ENCODE measurements at places on chromosomes 12 and 14.

GRCh38 chr14:99590746-99591555, 13.1 kb downstream of the CCDC85C start:
- no peak overlapping the region for H3K27ac ChIP-seq
- H3K27me3 ChIP-seq: no peaks in the 10 kb centered on the region
- DNase-seq: no peak
- H3K4me1 ChIP-seq: peaks cover 11% of the 10 kb centered on the region
- no peak overlapping the region for H3K4me3 ChIP-seq

- no peaks in the 10 kb centered on the region for H3K36me3 ChIP-seq
- H3K4me3 ChIP-seq: no peak overlapping the region
- no peak overlapping the region for H3K27ac ChIP-seq
- no peaks in the 10 kb centered on the region for H3K4me1 ChIP-seq
- DNase-seq: no peak
Measured at GRCh38 chr12:19885093-19885812, 446.0 kb downstream of the AEBP2 start.

DNA sequence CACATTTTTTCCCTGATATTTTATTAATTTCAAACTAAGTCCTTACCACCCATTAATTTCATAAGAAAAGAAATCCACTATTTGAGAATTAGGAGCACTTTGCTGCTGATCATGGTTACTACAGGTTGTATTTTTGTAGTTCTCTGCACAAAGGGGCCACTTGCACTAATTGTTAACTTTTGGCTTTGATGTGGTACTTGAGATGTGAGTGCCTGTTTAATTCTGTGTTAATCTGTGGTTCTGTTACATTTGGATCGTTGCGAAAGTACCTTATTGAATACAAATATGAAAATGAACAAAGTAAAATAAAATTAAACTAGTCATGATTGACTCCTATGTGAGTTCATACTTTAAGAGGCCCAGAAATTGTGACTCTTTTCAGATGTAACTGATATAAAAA, 374.9 kb upstream of the RGS6 start:
- H3K4me1 ChIP-seq: no peaks in the 10 kb centered on the region
- H3K4me3 ChIP-seq: no peak overlapping the region
- no peaks in the 10 kb centered on the region for H3K27me3 ChIP-seq
- H3K36me3 ChIP-seq: no peaks in the 10 kb centered on the region

DNA sequence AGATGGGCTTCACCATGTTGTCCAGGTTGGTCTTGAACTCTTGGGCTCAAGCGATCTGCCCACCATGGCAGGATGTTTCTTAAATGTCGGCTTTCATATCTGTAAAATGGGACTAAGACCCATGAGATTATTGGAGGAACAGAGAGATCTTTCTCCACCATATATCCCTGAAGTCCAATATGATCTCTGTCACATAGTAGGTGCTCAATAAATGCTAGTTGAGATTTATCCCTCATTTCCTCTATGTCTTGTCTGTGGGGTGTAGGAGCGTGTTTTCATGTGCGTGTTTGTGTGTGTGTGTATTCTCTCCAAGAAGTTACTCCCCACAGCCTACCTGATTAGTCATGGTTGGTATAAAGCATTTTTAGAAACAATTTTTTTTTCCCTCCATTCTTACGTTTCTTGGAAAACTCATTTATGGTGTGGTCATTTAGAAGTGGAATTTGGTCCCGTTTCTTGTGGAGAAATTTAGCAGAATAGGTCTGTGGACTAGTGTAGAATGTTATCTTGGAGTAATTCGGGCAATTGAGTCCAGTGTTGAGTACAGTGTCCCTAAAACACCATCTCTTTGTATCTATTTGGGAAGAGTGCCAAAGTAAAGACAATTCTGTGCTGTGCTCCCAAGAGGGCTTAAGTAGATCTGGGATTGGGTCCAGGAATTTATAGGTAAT, 4.3 kb downstream of the STRAP start:
- H3K27me3 ChIP-seq: no peaks in the 10 kb centered on the region
- H3K4me3 ChIP-seq: no peak overlapping the region
- no peaks in the 10 kb centered on the region for H3K4me1 ChIP-seq
- no peak for DNase-seq
- no peak overlapping the region for H3K27ac ChIP-seq

- no peak overlapping the region for H3K27ac ChIP-seq
- no peaks in the 10 kb centered on the region for H3K4me1 ChIP-seq
- no peak for DNase-seq
- H3K36me3 ChIP-seq: peaks cover 19% of the 10 kb centered on the region
Measured at GRCh38 chr14:103000291-103000921, 56.9 kb downstream of the CDC42BPB start.

DNA sequence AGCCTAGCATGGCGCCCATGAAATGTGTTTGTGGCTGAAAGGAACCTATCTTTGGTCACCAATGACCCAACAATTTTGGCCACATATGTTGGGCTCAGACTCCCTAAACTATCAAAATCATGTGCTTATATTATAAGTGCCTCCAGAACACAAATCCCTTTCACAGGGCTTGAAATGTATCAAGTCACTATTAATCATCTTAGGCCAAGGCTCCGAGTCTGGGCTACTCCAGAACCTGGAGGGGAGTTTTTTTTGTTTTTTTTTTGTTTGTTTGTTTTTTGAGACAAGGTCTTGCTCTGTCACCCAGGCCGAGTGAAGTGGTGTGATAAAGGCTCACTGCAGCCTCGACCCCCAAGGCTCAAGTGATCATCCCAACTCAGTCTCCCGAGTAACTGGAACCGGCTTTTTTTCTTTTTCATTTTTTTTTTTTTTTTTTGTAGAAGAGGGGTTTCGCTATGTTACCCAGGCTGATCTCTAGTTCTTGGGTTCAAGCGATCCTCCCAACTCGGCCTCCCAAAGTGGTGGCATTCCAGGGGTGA, 989 bp upstream of the DRAM1 start:
- H3K36me3 ChIP-seq: no peaks in the 10 kb centered on the region
- no peak overlapping the region for H3K27ac ChIP-seq
- no peak for DNase-seq
- H3K4me1 ChIP-seq: no peaks in the 10 kb centered on the region
- H3K4me3 ChIP-seq: peak overlapping the region; percentile 87
- peaks cover 4% of the 10 kb centered on the region for H3K27me3 ChIP-seq

GRCh38 chr12:29230800-29231560, 81.9 kb downstream of the FAR2 start:
- no peak for DNase-seq
- no peaks in the 10 kb centered on the region for H3K4me1 ChIP-seq
- H3K4me3 ChIP-seq: no peak overlapping the region
- H3K27ac ChIP-seq: no peak overlapping the region
- H3K36me3 ChIP-seq: no peaks in the 10 kb centered on the region

- H3K4me1 ChIP-seq: peaks cover 2% of the 10 kb centered on the region
- no peaks in the 10 kb centered on the region for H3K36me3 ChIP-seq
- H3K4me3 ChIP-seq: peak overlapping the region; percentile 92
- no peak for DNase-seq
- no peaks in the 10 kb centered on the region for H3K27me3 ChIP-seq
Measured at GRCh38 chr14:93113678-93114067, 2.1 kb downstream of the ITPK1 start.

- H3K27ac ChIP-seq: no peak overlapping the region
- no peaks in the 10 kb centered on the region for H3K36me3 ChIP-seq
- no peak overlapping the region for H3K4me3 ChIP-seq
- no peaks in the 10 kb centered on the region for H3K4me1 ChIP-seq
Measured at GRCh38 chr12:126874427-126875026, 1392.4 kb upstream of the TMEM132C start.

DNA sequence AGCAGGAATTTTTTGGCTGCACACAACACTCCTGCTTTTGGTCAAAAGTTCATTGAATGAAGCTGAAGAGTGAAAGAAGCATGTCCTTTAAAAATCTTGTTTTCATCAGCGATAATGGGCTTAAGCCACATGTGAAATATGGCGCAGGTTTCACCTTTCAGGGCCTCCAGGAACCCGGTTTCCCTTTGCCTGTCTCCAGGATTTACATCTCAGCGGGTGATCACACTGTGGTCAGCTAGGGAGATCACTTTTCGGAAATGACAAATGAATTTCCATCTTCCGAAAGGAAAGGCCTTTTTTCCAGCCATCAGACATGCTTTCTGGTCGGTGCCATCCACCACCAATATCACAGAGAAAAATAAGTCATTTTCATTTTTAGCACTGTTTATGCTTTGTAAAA, 727.1 kb upstream of the TBX3 start:
- peaks cover 1% of the 10 kb centered on the region for H3K4me1 ChIP-seq
- H3K4me3 ChIP-seq: no peak overlapping the region
- H3K27me3 ChIP-seq: no peaks in the 10 kb centered on the region
- DNase-seq: peak; percentile 9

- no peaks in the 10 kb centered on the region for H3K4me1 ChIP-seq
- no peak overlapping the region for H3K27ac ChIP-seq
- H3K27me3 ChIP-seq: no peaks in the 10 kb centered on the region
- no peaks in the 10 kb centered on the region for H3K36me3 ChIP-seq
Measured at GRCh38 chr14:56358275-56358674, 221.3 kb upstream of the TMEM260 start.

GRCh38 chr12:42039176-42039575, 105.5 kb downstream of the GXYLT1 start:
- DNase-seq: no peak
- no peaks in the 10 kb centered on the region for H3K36me3 ChIP-seq
- no peak overlapping the region for H3K4me3 ChIP-seq
- H3K27me3 ChIP-seq: no peaks in the 10 kb centered on the region

- H3K36me3 ChIP-seq: no peaks in the 10 kb centered on the region
- no peaks in the 10 kb centered on the region for H3K27me3 ChIP-seq
- H3K27ac ChIP-seq: no peak overlapping the region
- no peak overlapping the region for H3K4me3 ChIP-seq
- H3K4me1 ChIP-seq: peaks cover 2% of the 10 kb centered on the region
Measured at GRCh38 chr12:8446642-8447547, 8.9 kb upstream of the CLEC6A start.

DNA sequence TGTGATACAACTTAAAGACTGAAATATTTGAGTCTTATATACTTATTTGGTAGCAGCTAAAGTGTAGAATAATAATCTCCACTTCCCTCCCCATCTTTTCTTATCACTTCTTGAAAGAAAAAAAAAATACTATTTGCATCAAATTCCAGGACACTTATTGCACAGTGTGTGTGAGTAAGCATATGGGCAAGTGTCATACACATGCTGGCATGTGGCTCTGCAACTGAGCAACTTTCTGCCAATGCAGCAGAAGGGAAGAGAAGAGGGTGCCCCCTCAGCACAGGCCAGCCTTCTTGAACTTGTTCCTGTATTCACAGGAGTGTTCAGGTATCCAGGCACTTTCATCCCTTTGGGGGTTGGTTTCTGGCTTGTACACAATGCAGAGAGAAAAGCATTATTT, 145.8 kb downstream of the CPNE8 start:
- no peak overlapping the region for H3K4me3 ChIP-seq
- H3K36me3 ChIP-seq: no peaks in the 10 kb centered on the region
- no peak overlapping the region for H3K27ac ChIP-seq

DNA sequence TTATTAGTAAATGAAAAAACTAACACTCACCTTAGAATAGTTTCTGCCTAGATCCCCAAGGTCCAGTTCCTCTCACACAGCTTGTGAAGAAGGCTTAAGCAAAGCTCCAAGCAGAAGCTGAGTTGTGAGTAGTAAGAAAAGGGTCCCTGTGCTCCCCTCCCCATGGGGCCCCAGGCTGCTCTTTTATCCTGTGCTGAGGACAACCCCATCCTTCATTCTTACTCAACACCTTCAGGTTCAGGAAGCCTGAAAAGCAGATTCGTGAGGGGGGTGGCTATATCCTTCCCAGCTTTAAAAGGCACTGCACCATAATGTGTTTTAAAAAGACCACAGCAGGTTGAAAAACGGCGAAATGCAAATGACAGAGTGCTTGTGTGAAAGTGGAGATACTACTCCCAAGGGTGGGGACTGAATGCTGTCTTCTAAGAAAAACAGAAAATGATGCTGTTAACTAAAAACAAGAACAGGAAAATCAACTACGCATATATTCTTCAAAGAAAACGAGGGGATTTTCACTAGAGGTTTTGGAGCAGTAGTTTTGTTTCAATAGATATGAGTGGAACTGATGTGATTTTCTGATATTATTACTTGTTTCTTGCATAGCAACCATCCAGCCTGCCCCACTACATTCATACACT, 182.7 kb downstream of the KTN1 start:
- no peaks in the 10 kb centered on the region for H3K36me3 ChIP-seq
- no peaks in the 10 kb centered on the region for H3K4me1 ChIP-seq
- no peak for DNase-seq
- no peak overlapping the region for H3K4me3 ChIP-seq

GRCh38 chr12:94041850-94042249, 106.5 kb upstream of the PLXNC1 start:
- no peaks in the 10 kb centered on the region for H3K36me3 ChIP-seq
- no peak for DNase-seq
- H3K27ac ChIP-seq: no peak overlapping the region
- no peaks in the 10 kb centered on the region for H3K27me3 ChIP-seq
- no peaks in the 10 kb centered on the region for H3K4me1 ChIP-seq

GRCh38 chr14:53569446-53569845, 387.2 kb downstream of the BMP4 start:
- no peak overlapping the region for H3K4me3 ChIP-seq
- H3K27ac ChIP-seq: no peak overlapping the region
- 0 out of 2 replicates have a peak, but pooled peaks cover 1% of the 10 kb centered on the region for H3K4me1 ChIP-seq
- no peaks in the 10 kb centered on the region for H3K27me3 ChIP-seq
- H3K36me3 ChIP-seq: no peaks in the 10 kb centered on the region

GRCh38 chr12:57355734-57356133, 75.1 kb downstream of the R3HDM2 start:
- DNase-seq: no peak
- H3K4me3 ChIP-seq: no peak overlapping the region
- H3K4me1 ChIP-seq: no peaks in the 10 kb centered on the region
- no peaks in the 10 kb centered on the region for H3K27me3 ChIP-seq
- no peaks in the 10 kb centered on the region for H3K36me3 ChIP-seq

DNA sequence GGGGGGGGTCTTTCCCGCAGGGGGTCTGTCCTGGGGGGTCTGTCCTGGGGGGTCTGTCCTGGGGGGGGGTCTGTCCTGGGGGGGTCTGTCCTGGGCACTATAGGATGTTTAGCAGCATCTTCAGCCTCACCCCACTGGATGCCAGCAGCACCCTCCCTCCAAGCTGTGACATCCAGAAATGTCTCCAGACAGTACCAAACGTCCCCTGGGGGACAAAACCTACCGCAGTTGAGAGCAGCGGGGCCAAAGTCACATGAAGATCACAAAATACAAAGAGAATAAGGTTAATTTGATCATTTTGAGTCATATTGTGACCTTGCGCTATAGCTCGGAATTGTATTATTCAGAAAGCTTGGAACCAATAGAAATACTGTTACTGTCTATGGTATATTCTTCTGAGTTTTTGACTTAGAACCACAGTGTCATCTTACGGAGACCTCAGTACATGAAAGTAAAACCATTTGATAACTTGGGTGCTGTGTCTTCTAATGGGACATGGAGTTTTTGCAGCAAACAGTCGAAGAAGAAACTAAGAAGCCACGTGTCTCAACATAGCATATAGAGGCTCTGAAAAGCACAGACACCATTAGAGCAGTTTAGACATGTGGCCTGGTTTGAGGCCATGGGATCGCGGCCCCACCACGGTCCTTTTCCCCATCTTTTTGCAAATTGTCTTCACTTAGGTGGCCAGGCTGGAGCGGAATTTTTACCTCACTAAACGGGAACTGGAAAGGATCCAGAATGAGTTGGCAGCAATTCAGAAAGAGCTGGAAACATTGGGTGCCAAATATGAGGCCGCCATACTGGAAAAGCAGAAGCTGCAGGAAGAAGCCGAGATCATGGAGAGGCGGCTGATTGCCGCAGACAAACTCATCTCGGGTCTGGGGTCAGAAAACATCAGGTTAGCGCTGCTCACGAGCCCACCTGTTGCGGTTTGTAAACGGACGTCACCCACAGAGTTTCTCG, 59.9 kb downstream of the CCDC92 start:
- H3K36me3 ChIP-seq: no peaks in the 10 kb centered on the region
- DNase-seq: no peak
- H3K4me3 ChIP-seq: no peak overlapping the region
- H3K4me1 ChIP-seq: no peaks in the 10 kb centered on the region
